GDM1 (cell line): ENCODE measurements at places on chromosomes 2 and 18.

- no peak for DNase-seq
These were observed 15.0 kb downstream of the ZC3H8 start for GRCh38 chr2:112239862-112240261.

- no peak for DNase-seq
These were observed 153.8 kb downstream of the AQP4 start for GRCh38 chr18:26711756-26712155.

DNA sequence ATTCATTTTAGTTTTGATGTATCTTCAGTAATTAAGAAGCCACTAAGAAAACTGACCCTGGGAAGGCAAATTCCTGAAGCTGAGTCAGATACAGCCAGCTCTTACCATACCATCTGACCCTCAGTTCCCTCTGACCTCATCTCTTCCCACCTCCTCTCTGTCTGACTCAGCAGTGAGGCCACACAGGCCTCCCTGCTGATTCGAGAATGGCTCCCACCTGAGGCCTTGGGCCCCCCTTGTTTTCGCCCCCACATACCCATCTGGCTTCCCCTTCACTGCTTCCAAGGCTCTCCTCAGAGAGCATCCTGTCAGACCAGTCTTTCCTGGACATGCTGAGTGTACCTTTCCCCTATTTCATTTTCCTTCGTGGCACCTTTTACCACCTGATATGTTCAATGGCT, 71.0 kb upstream of the CYP1B1 start:
- DNase-seq, result no peak

GRCh38 chr2:72008608-72009007, 139.1 kb downstream of the CYP26B1 start:
- DNase-seq, result no peak

- DNase-seq, result no peak
These were observed 20.9 kb downstream of the MARCHF4 start for GRCh38 chr2:216351172-216351925.

DNA sequence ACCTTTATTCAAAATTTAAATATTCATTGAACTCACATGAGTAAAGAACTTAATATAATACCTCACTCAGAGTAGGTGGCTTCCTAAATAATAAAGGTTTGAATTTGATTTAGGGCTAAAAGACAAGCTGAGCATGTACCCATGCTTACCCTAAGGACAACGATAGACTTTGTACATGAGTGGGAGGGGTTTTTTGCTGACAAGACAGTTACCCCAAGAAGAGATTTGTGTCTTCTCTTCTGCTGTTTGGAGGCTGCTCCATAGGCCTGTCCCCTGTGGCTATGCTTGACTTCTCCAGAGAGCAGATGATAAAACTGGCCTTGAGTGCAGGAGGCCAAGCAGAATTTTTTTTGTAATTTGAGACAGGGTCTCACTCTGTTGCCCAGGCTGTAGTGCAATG, 383.9 kb downstream of the TMEM182 start:
- DNase-seq, result no peak

DNA sequence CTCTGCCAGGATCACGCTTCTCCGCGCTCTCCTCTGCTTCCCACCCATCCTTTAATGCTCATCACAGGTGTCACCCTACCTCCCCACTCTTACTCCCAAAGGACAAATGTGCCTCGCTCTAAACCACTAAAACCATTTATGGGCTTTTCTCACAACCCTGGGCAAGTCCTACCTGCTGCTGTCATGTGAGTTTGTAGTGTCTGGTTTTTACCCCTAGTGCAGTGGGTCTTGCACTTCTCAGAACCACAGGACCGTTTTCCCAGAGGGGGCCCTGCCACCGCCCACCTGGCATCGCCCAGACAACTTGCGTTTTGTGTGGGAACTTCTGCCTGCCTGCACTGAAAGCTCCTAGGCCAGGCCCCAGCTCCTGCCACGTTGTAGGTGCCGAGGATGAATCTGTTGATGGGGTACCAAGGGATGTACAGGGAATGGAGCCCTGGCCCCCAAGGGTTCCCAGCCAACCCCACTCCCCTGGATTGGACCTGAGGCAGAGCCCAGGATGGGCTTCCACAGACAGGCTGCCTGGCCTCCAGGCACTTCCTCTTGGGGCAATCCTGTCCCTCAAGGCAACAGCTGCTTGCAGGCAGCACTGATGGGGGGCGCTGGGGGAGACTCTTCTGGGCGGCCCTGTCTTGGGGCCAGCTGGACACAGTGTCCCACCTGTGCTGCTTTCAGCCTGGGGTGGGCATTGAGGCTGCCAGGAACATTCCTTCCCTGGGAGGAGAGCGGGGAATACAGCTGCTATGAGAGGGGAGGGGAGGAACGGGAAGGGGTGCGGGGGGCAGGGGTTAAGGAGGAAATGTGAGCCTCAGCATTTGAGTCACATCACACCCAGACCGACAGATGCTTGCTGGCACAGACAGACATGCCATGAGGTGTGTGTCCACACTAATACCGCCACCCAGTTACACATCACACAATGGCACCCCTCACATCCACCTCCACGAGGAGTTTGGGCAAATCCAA, 176.3 kb downstream of the ZFP36L2 start:
- no peak for DNase-seq

DNA sequence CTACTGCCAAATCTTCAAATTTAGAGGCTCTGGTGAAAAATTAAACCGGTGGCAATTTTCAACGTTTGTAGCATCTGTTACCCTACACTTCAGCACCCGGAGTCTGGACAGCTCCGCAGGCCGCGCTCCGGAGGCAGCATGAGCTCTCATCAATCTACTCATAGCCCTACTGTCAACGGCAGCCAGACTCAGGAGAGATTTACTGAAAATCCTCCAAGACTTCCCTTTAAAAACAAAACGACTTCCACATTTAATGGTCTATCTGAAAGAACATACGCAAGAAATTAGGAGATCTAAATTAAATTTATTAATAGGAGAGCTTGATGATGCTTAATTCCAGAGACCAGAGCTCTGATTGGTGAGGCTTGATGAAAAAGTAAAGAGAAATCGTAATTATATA, 970 bp upstream of the ADCYAP1 start:
- DNase-seq, result no peak

DNA sequence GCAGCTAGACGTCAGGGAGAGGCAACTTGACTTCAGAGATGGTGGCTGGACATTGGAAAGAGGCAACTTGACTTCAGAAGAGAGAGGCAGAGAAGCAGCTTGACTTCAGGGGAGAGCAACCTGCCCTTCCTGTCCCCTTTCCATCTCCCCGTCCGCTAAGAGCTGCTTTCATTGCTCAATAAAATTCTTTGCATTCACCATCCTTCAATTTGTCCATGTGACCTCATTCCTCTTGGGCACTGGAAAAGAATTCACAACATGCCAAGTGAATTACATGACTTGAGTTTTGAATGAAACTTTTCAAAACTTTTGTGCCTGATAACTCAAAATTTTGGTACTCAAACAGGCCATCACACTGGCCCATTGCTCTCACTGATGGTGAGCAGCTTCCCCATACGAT, 158.9 kb downstream of the DPP4 start:
- no peak for DNase-seq

GRCh38 chr2:82819951-82820350, 1639.1 kb downstream of the SUCLG1 start:
- no peak for DNase-seq

DNA sequence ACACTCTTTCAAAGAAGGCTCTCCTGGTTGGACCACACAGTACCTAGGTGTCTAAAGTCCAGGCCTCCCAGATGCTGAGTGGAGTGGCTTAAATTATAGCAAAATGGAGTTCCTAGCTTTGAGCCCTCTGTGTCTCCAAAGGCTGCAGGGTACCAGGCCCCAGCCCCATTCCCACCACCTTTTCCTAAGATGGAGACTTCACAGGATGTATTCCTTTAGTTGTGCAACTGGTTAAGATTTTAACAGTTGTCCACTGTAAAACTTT, 4.9 kb downstream of the SMAD7 start:
- DNase-seq, result no peak

DNA sequence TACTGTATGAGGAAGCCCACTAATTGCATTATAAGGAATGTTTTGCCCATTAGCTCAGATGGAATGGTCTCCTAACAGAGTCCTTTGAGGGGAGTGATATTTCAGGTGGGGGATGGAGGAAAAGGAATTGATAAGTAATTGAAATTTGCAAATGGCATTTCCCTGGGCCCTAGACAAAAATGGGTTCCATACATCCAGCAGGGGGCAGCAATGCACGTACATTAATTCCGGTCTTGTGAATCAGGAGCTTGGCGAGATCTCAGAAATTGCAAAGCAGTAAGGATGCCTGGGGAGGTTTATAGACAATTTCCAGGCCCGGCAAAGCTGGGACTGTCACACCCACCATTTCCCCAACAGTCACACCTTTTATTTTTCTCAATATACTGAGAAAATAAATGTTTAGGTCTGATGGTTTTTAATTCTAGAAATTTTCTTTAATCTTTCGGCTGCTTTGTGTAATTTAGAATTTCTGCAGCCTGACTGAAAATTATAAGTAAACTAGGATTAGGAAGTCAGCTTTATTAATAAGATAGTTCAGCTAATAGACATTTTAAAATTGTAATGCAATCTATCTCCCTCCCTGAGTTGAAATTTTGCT, 122.8 kb downstream of the LYPD1 start:
- peak; percentile 14 for DNase-seq

- no peak for DNase-seq
These were observed 207.7 kb upstream of the CTAGE1 start for GRCh38 chr18:22625406-22625805.

DNA sequence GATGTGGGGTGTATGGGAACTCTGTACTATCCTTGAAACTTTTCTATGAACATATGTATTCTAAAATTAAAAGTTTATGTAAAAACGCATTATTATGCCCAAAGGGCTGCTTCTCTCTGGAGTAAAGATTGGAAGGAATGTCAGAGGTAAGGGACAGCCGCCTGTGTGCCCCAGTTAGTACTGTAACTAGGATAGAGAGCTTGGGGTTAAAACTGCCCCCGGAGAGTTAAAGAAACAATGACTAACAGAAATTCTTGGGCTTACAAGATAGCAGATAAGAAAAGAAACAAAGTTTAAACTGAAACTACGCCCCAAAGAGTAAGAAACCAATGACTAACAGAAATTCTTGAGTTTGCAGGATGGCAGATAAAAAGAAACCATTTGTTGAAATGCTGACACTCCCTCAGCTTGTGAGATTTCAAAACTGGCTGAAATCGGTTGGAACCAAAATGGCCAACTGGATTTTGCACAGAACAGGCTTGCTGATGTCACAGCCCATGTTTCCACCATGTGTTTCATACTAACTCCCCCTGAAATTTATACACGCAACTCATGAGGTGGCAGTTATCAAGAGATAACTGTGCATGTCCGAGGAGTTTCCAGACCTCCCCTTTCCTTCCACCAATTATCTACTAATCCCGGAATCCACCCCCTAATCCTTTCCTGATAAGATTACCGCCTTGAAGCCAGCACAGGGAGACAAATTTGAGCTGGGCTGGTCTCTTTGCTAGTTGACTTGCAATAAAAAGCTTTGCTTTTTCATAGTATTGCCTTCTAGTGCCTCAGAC, 8.7 kb upstream of the TXNDC2 start:
- DNase-seq, result no peak

DNA sequence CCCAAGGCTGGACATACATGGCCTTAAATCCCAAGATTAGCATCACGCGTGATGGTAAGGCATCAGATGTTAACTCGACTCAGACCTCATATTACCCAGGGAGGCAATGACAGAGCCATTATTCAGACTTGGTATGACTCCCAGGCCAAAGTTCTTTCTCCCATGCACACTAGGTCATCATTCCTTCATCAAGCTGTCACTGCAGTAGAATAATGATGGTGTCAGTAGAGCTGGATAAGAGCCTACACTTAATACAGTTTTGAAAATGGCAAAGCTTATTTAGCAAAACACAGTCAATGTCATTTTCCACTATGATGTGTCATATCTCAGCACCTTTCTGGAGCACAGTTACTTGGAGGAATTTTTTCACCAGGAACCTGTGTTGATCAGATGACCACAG, 663.3 kb downstream of the SUCLG1 start:
- DNase-seq, result no peak

- no peak for DNase-seq
These were observed 135.7 kb downstream of the ASB1 start for GRCh38 chr2:238562446-238562845.

GRCh38 chr2:147026664-147027295, 818.0 kb upstream of the ACVR2A start:
- no peak for DNase-seq

DNA sequence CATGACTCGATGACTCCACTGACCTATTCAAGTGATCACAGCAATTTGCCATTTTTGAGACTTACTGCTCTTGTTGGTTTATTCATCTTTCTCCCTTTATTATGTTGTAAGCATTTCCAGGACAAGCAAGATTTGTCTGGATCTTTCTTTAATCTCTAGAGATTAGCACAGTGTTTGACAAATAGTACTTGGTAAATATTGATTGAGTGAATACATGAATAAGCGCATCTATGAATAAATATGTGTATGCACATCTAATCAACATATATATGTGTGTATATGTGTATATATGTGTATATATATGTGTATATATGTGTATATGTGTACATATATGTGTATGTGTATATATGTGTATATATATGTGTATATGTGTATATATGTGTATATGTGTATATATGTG, 7.3 kb downstream of the TMX3 start:
- no peak for DNase-seq

GRCh38 chr2:25808006-25808383, 70.3 kb downstream of the ASXL2 start:
- DNase-seq, result no peak

- DNase-seq, result no peak
These were observed 15.6 kb downstream of the CHMP1B start for GRCh38 chr18:11866764-11867163.

DNA sequence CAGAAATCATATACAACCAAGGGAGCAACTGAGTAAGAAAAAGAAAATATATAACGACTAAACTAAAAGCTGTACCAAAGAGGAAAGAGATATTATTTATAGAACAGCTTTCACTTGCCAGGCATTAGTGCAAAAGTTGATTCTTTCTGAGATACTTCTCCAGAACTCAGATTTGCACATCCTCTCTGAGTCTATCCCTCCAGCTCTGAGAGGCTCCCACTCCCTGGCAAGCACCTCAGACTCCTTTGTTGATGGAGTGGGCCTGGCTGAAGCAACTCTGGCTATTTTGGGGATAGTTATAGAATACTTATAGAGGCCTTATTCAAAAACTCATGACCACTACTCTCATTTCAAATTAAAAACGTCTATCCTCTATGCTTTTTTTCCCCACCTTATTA, 501.6 kb upstream of the TNP1 start:
- DNase-seq, result no peak

- no peak for DNase-seq
These were observed 190.2 kb downstream of the INHBB start for GRCh38 chr2:120536141-120536540.

DNA sequence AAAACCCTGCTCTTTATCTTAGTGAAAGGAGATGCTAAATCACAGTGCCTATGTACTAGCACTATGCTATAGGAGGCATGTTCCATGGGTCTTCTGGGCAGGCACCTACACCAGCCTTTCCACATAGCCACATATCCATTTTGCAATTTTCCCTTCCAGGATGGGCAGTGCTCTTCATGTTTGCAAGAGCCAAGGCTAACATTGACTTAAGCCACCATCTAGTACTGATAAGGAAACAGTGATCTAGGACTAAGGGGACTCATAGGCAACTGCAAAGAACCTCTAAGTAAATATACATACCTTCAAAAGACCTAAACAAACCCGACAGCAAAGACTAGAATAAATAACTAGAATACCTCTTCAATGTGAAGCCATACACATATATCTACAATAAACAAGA, 919.7 kb upstream of the GYPC start:
- DNase-seq, result no peak
